Activated gamma-delta T cell treated with anti-CD3 and anti-CD28 coated beads, Interleukin-2, amount 50 U/mL, for 16 hours (primary cell): ENCODE measurements at places on chromosomes 5 and 9.
A peak's percentile ranks its signal among the peaks of the same experiment; 100 is the strongest.

- DNase-seq = no peak
These were observed 796 bp upstream of the GADD45G start for GRCh38 chr9:89603767-89604665.

DNA sequence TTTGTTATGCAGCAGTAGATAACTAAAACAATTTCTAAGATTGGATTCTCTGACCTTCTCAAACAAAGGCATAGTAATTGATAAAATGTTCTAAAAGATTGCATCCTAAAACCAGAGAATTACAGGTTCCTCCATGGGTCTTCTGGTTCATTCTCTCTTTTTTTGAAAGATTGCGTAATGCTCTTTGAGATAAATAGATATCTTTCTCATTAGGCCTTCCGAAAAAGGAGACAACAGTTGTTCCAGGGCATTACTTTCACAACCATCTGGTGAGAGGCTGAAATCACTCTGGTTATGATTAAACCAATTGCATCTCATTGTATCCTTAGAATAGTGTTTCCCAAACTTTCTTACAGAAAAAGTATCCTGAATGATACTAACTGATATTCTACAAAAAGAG is 174.7 kb upstream of the NREP start:
- no peak for DNase-seq

GRCh38 chr5:159915904-159916840 is at the start of gene ADRA1B:
ADRA1B (plus strand) TSS chr5:159916482; CDS start chr5:159916906, 424 bp downstream.
- peak; percentile 27 for DNase-seq

DNA sequence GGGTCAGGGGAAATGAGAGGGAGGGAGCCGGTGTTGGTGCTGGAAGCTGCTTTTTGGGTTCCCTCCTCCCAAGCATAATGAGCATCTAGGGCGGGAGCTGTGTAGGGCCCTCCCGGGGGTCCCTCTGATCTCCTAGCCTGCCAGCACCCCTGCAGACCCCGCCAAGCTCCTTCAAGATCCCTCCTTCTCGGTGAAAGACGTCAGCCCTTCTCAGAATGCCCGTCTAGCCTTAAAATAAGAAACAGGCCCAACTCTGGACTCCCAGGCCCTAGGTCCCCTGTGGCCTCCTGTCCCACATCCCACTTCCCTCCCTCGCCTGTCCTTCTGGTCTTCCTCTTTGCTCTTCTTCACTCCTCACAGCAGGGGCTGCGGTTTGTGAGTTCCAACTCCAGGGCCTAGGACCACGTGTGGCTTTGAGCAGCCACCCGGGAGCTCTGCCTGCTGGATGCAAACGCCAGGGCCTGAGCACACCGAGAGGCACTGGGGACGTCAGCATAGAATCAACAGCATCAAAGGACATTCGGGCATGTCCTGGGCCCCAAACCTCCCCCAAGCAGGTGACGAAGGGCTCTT is 8.8 kb upstream of the SCGB3A1 start:
- DNase-seq = no peak

GRCh38 chr5:131488463-131488862 is 146.6 kb downstream of the RAPGEF6 start:
- DNase-seq = no peak
